ENCODE measurements at places on chromosomes 1 and 21.

DNA sequence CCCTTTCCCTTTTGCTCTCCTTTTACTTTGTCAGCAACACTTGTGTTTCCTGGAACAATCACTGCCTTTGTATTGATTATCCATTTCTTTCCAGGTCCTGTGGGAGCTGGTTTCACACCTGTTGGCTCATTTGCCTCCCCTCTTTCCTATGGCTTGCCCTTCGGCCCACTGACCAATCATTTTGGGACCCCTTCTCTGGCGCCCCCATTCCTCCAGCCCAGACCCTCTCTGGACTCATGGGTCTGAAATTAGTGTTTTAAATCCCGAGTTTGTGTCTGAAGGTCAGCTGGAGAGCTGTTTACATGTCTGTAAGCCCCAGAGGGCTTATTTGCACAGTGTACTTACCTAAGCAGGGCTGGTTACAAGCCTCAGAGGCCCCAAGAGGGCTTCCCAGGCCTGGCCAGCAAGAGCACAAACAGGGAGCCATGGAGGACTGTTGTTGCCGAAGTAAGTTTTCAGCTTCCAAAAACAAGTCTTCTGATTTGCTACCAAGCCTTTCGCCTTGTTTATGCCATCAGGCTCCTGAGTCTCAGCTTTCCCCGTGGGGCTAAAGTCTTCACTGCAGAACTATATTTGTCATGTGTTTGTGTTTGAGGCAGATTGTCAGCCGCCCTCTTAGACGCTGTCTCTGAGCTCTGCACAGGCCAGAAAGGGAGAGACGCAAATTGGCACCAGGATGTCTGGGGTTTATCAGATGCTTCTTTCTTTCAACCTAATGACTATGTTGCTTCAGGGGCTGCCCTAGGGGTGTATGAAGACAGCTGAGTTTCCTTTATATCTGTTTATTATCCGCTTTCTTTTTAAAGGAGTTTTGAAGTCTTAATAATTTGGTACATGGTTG lies 93.0 kb downstream of the ATP1A1 start:
- no peak for DNase-seq

- DNase-seq = no peak
Observed at GRCh38 chr1:230382001-230382491, 44.1 kb downstream of the PGBD5 start.

DNA sequence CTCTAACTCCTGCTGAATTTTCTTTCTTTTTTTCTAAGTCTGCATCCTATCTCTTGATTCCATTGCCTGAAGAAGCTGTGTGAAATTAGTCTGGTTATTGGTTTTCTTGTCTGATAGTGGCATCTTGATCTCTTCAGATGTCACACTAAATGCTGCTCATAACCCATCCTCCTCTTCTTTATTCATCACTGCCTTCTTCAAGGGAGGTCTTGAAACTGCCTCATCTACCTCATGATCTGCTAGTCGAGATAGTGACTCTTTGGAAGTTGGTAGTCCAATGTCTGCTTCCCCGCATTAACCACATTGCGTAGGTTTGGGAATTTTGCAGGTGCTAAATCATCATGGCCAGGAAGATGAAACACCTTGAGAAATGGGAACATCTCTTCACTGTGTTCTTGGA lies 15.7 kb downstream of the DYRK3 start:
- no peak for DNase-seq

DNA sequence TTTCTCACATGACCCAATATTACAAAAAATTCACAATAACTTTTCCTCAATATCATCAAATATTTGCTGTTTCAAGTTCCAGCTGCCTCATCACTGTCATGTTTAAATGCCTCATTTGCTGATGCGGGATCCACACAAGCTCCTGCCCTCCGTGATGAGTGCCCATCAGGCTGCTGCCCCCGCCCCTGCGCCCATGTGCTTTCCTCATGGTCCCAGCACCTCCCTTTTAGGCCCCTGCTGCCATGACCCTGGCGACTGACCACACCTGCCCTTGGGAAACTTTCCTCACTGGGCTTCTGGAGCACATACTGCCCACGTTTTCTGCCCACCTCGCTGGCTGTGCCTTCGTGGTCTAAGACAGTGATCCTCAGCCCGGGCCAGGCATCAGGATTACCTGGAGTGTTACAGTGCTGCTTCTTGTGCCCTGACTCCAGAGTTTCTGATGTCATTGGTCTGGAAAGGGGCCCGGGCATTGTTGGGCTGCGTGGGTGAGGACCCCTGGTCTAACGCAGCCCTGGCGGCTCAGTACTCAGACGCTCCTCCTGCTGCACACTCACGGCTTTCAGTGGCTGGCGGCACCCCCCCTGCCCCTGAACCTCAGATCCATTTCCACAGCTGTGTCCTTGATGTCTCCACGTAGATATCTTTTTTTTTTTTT lies 20.5 kb downstream of the PLEKHM2 start:
- DNase-seq = no peak

- peak; percentile 13 for DNase-seq
Observed at GRCh38 chr1:221667504-221667903, 74.4 kb downstream of the DUSP10 start.

- no peak for DNase-seq
Observed at GRCh38 chr1:119565131-119565772, 58.2 kb downstream of the HSD3B1 start.

DNA sequence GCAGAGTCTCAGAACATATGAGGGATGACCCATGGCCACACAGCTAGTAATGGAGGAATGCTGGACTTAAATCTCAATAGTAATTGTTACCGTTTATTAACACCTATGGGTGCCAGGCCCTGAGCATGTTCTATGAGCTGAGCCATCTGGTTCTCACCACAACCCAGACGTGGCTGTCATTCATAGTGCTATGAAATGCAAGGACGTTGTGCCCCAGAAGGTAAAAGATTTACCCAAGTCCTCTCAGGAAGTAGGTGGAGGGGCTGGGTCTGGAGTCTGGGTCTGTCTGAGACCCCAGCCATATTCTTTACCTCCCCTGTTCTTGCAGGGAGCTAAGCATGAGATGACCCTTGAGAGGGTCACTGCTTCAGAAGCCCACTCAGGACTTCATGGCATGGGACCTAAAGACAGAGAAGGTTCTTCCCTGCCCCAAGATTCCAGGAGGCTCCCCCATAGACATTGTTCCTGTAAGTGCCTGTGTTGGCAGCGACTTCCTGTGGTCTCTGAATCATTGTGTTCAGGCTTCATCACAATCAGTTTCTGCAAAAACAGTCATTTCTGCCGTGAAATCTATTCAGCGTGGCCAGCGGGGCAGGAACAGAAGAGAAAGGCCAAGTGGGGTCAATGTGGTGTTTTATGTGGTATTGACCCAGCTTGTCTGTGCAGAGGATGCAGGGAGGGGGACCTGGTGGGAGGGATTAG lies 475.4 kb downstream of the PTPRU start:
- peak; percentile 78 for DNase-seq

- peak; percentile 87 for DNase-seq
Observed at GRCh38 chr1:151047591-151047924, at the start of gene C1orf56. Gene C1orf56, plus strand, starts transcription at chr1:151047751. Its CDS starts 97 bp downstream, at chr1:151047848.

- peak; percentile 43 for DNase-seq
Observed at GRCh38 chr1:32701421-32701911, 1.1 kb downstream of the SYNC start.

DNA sequence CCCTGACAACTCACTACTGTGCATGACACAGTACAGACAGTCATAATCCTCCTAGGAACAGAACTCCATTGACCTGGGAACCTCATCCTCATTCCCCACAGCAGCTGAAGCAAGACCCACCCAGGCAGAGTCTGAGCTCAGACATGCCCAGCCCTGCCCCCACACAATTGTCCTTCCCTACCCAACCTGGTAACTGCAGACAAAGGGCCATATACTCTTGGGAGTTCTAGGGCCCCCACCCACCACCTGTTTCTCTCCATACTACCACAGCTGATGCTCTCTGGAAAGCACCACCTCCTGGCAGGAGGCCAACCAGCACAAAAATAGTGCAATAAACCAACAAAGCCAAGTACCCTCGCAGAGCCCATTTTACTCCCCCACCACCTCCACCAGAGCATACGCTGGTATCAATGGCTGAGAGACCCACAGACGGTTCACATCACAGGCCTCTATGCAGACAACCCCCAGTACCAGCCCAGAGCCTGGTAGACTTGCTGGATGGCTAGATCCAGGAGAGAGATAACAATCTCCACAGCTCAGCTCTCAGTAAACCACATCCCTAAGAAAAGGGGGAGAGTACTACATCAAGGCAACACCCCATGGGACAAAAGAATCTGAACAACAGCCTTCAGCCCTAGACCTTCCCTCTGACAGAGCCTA lies 159.7 kb upstream of the CXADR start:
- DNase-seq = no peak

GRCh38 chr1:246797597-246797996 lies 73.4 kb downstream of the SCCPDH start:
- DNase-seq = no peak

DNA sequence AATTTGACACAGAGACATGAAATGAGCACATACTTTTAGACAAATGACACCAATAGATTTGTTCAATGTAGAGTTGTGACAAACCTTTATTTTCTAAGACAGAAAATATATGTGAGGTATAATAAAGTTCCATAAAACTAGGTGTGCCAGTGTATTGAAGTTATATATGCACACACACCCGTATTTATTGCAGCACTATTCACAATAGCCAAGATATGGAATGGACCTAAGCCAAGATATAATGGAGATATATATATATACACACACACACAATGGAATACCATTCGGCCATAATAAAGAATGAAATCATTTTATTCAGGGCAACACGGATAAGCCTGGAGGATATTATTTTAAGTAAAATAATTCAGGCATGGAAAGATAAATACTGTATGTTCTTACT lies 1013.5 kb downstream of the KCNT2 start:
- DNase-seq = no peak

GRCh38 chr21:31552826-31553225 lies 106.7 kb upstream of the SOD1 start:
- DNase-seq = no peak

- DNase-seq = no peak
Observed at GRCh38 chr1:245084551-245084950, 70.2 kb upstream of the KIF26B start.

DNA sequence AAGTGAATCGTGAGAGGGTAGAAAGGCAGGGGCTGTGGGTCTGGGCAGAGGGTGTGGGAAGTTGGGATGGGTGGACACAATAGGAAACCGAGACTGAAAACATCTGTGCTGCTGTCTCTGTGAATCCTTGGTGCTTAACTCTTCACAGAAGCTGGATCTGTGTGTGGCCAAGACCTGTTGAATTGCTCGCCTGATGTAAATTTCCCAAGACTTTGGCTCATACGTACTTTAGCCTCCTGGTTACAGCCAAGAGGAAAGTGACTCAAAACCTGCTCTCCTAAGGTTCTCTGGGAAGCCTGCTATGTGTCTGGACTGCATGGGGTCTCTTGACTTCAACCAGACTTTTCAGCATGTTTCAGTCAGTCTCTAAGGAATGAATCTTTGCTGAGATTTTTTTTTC lies 270.3 kb downstream of the RWDD3 start:
- no peak for DNase-seq

DNA sequence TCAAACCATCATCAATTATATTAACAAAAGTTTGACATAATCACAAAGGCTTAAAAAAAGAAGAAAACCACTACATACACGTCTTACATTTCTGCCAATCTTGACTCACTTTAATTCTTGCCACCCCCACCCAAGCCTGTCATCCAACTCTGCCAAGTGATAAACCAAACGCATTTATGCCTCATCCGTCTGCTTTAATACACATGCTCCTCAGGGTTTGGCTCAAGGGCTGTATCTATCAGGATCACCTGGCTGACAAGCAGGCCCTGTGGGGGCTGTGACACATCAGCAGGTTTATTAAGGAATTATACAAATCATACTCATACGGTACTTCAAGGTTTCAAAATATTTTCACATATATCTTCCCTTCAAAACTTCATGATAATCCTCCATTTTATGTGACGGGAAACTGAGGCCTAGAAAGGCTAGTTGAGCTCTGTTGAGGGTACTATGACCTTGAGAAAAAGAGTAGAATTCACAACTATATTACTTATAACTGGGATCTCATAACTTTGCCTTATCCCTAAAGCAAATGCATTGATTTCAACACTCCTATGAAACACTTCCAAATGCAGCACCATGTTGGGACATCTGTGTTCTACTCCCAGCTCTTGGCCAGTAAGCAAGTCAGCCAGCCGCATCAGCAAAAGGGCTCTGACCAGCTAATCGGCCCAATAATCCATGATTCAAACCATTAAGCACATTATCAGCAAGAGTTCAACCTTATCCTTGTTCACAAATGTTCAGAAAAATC lies 8.7 kb downstream of the SORT1 start:
- DNase-seq = no peak

- peak; percentile 68 for DNase-seq
Observed at GRCh38 chr1:241413386-241413785, 56.4 kb upstream of the RGS7 start.

- DNase-seq = no peak
Observed at GRCh38 chr1:91813813-91814212, 72.1 kb downstream of the TGFBR3 start.

- DNase-seq = no peak
Observed at GRCh38 chr1:33438364-33439160, 7.7 kb upstream of the PHC2 start.

DNA sequence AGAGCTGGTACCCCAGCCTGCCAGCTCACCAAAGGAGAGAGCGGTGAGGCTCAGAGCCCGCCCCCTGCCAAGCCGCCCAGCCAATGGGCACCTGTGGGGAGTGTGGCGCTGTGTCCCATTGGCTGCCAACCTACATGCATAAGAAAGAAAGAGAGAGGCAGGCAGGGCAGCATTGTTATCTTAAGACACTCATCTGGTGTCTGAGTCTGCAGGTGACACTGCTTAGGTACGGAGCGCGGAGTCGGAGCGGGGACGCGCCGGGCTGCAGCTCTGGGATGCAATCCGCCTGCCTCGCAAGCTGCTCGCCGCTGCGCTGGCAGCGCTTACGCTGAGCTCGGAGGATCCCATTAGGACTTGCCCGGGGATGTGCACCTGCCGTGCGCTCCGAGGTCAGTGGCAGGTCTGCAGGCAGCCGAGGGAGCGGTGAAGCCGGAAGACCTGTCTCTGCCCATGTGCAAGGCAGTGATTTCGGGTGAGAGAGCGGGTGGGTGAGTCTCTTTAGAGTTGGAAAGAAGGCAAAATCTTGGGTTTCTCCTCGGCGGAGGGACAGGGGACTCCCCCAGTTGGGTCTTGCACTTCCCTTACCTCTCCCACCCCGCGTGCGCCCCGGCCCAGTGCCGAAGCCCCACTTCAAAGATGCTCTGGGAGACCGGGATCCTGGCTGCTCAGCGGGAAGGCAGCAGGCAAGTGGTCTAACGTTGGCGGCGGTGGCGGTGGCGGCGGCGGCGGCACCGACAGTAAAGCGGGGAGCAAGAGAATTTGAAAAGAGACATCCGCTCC lies at the start of gene BRINP2:
TSS of gene BRINP2 (plus strand) at position 203 of the 780 bp plus-strand sequence. CDS start 58,919 bp downstream, outside the sequence.
- no peak for DNase-seq

DNA sequence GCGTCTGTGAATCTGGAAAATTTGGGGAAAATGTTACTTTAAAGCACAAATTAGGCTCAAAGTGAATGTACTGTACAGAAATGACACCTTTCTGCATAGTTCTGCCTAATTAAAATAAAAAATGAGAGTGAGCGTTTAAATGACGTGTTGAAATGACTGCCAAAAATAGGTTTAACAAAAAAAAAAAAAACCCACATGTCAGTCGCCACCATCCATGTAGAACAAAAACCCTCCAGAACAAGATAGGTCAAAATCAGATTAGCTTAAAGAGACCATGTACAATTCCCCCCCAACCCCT lies 745 bp downstream of the PARP1 start:
- DNase-seq = no peak
